ENCODE measurements at places on chromosomes 2 and 18.

GRCh38 chr2:222837643-222838056, 23.2 kb upstream of the ACSL3 start:
- no peak for DNase-seq

DNA sequence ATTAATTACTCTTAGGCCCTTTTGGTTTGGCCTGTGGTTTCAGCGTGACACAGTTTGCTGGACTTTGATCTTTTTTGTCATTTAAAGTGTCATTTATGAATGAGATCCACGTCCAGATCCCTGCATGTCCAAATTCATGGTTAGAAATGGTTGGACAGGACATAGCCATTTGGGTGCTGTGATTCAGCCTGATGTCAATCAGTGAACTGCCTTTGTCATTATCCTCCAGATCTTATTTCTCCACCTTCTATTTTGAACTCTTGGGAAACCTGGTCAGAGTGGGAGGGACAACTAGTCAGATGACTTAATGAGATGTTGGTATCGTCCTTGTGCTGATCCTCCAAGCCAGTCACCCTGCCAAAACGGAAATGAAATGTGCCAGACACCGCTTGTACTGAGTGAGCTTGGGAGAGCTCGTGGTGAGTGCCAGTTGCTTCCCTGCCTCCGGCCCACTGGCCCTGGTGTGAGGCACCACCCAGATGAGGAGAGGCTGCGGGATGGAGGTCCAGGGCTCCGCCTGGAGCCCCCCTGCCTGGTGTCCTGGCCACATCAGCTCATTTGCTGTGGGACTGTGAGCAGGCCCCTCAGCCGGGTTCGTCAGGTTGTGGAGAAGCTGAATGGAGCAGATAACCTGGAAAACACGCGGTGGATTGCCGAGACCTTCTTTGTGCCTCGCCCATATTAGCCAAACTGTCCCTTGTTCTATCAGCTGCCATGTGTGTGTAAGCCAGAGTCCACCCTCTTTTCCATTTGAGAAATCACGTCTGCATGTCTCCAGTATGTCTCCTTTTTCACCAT, 70.1 kb downstream of the DGKD start:
- no peak for DNase-seq

DNA sequence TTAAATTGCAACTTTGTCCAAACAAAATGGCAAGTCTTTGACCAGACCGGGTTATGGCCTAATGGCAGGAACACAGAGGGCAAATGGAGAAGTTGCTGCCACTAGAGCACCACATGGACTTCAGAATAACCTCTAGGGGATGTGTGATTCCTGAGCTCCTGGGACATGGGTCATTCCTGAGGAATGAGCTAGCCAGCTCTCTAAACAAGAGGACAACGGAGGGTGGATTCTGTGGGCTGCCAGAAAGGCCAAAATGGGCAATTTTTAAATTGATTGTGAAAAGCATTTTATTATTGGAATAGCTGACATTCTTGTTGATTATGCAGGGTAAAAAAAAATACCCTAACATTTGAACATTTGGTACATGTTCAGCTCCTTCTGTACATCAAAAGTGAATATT, 109.8 kb upstream of the FZD5 start:
- no peak for DNase-seq

- no peak for DNase-seq
Observed at GRCh38 chr2:240230291-240230931, 90.0 kb upstream of the OTOS start.

GRCh38 chr2:71347517-71347916, 15.9 kb downstream of the ZNF638 start:
- DNase-seq = no peak

- no peak for DNase-seq
Observed at GRCh38 chr2:238136820-238137537, 1.5 kb upstream of the KLHL30 start.

- DNase-seq = no peak
Observed at GRCh38 chr2:174597345-174598047, at the start of gene WIPF1. TSS of gene WIPF1 (minus strand) at chr2:174597804. CDS start at chr2:174585573, 12,231 bp downstream.

GRCh38 chr18:79589601-79590091, 90.0 kb upstream of the CTDP1 start:
- no peak for DNase-seq

DNA sequence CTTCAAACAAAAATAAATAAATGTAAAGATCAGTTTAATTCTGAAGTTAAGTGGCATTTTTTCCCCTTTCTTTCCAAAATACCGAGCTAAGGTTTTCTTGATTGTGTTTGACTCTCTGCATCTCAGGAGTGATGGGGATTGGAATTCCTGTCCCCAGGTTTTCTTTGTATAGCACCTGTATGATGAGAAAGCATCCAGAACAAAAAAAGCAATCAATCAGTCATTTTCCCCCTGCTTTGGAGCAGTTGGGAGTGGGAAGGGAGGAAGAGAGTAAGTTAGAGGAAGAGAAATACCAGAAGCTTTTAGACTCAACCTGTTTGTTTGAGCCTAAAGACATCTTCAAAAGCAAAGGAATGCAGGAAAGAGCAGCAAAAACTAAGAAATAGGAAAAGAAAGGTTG, 88.5 kb downstream of the RIF1 start:
- DNase-seq = no peak

DNA sequence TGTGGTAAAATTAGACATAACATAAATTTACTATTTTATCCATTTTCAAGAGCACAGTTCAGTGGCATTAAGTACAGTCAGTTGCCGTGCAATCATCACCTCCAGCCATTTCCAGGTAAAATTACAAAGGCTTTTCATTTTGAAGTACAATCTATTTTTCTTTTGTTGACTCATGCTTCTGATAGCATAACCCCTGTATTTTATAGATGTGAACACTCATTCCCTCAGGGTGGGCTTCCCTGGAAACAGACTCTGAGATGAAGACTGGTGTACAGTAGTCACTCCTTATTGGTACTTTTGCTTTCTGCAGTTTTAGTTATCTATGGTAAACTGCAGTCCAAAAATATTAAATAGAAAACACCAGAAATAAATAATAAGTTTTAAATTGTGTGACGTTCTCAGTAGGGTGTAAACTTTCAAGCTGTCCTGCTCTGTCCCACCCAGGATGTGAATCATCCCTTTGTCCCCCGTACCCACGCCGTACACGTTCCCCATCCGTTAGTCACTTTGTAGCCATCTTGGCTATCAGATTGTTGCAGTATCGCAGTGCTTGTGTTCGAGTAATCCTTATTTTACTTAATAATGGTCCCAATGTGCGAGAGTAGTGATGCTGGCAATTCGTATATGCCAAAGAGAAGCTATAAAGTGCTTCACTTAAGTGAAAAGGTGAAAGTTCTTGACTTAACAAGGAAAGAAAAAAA, 41.1 kb upstream of the NAB1 start:
- DNase-seq = no peak

DNA sequence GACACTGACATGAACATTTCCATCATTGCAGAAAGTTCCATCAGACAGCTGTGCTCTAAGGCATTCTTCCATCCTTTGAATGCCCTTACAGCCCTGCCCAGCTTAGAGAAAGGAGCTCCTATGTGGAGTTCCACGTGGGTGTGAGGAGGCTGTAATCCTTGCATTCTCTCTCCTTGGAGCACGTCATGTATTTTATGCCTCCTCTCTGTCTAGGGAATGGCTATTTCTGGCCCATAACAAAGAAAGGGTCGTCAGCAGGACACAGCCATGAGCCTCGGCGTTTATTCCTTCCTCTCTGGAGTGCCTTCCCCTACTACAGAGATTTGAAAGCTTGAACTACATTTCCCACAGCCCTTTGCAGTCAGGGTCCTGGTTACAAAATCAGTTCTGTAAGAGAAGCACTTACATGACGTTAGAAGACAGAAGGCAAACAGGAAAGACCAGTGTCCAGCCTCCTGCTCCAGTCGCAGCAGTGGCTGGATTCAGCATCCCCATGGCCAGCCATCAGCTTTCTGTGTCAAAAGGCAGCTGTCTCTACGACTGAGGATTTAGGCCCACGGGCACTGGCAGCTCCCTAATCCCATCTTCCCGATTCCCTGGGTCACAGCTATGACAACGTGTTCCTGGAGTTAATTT, 234.9 kb downstream of the TFCP2L1 start:
- DNase-seq = no peak

DNA sequence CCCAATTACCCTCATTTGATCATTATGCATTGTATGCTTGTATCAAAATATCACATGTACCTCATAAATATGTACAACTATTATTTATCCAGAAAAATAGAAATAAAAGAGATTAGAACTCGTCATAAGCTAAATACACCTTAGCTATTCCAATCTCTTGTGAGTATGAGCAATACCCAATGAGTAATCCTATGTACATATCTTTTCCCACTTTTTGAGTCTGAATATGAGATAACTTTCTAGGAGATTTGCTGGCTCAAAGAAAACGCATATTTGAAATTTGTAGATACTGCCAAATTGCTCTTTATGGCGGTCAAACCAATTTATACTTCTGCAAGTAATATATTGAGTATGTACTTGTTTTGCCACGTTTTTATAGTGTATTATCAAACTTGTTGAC, 24.1 kb downstream of the PRKD3 start:
- no peak for DNase-seq

GRCh38 chr18:65792456-65793074, 41.8 kb downstream of the CDH7 start:
- no peak for DNase-seq
